ENCODE measurements at places on chromosomes 13 and 19.

DNA sequence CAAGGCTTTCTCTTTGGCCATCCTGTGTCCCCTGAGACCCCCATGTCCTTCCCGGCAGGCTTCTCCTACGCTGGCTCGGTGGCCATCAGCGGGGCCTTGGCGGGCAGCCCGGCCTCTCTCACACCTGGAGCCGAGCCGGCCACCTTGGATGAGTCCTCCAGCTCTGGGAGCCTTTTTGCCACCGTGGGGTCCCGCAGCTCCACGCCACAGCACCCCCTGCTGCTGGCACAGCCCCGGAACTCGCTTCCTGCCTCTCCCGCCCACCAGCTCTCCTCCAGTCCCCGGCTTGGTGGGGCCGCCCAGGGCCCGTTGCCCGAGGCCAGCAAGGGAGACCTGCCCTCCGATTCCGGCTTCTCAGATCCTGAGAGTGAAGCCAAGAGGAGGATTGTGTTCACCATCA is 14.2 kb downstream of the PLEKHJ1 start:
- no peak for DNase-seq

DNA sequence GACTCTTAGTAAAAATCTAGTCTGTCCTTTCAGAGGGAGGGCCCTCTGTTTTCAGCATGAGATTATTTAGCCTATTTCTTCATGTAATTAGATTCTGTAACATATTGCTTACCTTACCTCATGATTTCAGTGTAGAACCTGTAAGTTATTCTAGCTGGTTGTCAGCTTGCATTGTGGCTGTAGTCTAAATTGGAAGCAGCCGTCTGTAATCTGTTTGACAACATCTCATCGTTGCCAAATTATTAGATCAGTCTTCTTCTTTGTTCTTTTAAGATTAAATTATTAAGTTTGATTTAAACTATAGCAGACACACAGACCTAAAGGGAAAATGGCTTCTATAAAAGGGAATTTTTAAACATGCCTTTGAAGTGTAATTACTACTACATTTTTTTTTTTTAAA is 34.8 kb downstream of the SLAIN1 start:
- DNase-seq, result no peak

DNA sequence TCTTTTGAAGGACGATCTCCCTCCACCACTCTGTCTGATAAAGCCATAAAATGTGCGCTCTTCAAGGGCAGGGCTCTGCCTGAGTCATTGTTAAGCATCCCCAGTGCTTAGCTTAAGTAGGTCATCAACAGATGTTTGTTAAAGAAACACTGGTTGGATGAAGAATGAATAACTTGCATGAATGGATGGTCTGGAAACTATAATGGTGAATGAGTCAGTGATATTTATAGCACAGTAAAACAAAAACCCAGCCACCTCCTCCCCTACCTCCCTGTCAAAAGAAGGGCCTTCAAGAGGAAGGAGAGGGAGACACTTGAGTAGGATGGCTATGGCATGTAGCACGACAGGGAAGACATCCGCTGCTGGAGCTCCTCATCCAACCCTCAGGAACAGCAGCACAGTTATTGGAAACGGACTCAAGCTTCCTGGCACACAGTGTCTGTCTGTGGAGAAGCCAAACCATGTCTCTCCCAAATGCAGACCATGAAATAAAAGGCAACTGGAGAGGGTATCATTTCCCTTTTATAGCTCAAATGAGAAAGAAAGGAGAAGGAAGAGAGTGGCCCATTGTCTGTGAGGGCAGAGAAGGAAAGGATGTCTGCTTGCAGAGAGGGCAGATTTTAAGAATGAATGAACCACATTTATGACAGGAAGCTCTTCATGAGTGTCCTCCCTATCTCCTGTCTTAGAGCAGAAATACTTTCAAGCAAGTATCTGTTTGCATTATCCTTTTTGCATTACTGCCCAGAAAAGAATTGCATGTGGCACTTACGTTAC is 183.5 kb upstream of the UBL3 start:
- peak; percentile 86 for DNase-seq

DNA sequence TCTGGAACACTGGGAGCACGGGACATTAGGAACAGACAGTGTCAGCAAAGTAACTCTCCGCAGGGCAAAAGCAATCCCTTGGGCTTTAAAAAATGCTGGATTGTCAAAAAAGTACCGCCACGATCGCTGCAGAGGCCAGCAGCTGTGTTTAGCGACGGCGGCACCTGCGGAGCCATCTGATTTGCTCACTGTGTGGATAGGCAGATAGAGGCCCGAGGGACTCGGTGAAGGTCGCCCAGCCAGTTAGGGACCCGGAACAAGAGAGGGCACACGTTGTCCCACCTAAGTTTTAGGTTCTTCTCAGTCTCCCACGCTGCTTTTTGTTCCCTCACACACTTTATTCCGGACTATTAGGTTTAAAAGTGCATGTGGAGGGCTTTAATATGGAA is 238.3 kb downstream of the TEX29 start:
- DNase-seq, result no peak

GRCh38 chr13:98506728-98507230 is 70.1 kb downstream of the STK24 start:
- DNase-seq, result no peak

GRCh38 chr13:77423296-77423695 is 96.4 kb upstream of the MYCBP2 start:
- DNase-seq, result no peak

GRCh38 chr13:25064396-25064795 is 31.5 kb upstream of the PABPC3 start:
- DNase-seq, result no peak

DNA sequence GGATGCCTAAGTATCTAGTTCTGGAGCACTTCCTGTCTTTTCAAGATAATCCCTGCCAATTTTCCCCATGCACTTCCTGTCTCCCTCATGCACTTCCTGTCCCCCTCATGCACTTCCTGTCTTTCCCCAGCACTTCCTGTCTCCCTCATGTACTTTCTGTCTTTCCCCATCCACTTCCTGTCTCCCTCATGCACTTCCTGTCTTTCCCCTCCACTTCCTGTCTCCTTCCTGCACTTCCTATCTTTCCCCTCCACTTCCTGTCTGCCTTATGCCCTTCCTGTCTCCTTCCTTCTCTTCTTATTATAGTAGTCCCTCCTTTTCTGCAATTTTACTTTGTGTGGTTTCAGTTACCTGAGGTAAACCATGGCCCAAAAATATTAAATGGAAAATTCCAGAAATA is 3.0 kb upstream of the TNNT1 start:
- DNase-seq, result no peak

DNA sequence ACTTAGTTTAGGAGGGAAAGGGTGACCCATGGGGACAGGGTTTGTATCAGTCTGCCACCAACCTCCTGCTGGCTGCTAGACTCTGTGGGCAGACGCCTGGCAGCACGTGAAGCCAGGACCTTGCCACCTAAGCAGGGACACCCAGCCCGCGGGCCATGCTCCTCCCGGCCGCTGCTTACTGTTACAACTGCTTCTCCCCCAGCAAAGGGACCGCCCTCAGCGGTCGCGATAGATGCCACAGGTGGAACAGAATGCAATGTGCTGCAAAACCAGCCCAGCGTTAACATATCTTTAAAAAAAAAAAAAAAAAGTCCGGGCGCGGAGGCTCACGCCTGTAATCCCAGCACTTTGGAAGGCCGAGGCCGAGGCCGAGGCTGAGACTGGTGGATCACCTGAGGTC is 1.9 kb upstream of the RHPN2 start:
- no peak for DNase-seq

- no peak for DNase-seq
These were observed 80.6 kb upstream of the CLDN10 start for GRCh38 chr13:95471960-95472359.

DNA sequence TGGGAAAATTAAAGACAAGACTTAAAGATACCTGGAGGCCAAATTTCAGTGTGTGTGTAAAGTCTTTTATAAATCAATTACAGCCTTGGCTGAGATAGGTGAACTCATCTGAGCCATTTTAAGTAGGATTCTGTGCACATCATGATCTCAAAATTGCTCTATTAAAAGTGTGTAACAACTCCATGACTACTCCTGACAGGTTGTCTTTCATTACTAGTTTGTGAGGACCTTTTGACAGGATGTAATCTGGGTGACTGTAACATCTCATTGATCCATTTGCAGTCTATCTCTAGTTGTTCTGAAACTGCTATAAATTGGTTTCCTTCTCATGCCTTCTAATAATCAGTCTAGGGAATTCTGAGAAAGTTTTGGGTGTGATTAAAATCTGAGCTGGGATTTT is 753.3 kb downstream of the SLITRK5 start:
- no peak for DNase-seq

DNA sequence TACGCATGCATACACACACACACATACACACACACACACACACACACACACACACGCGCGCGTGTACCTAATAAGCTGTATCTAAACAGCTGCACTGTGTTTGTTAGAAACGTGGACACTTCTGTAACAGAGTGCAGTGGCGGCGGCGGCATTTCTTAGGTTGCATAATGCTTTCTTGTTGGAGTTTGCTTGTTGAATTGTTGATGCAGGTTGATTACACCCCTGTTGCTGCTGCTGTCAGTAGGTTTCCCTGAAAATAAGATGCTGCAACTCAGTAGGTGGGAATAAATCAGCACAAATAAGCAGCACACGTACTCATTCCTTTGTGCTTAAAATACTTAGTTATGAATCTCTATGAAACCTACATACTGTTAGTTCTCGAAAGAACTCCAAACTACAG is 479.2 kb downstream of the LIG4 start:
- no peak for DNase-seq

DNA sequence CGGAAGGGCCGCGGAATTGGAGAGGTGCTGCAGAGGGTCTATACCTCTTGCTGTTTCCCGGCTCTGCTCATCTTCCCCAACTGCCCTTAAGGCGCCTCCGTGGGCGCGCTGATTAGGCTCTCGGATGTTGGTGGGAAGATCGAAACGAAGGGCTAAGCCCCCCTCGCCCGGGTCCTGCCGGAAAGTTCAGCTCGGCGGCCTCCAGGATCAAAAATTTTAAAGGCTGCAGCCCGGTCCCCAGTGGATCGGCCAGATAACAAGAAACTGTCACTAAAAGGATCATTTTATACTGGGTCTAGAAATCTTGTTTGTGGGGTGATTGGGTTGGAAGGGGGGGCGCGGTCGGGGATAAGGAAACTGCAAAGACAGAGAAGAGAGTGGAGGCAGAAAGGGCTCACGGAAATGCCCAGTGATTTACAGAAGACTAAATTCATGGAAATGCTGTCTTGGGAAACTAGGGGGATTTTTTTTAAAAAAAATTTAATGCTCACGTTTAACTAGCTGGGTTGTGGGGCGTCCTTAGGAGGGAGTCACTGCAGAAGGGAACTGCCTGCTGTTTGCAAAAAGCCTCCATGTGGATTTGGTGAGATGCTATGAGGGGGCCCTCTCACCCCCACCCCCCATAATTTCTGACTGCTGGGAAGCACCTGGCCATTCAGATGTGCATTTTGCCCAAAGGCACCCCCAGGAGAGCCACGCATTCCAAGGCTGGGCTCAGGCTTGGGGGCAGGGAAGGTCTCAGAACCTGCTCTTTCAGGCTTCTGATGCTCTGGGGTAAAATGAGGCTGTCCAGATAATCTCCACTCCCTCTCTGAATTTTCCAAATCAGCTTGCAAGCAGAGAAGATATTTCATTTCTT is 7.7 kb downstream of the CDX2 start:
- DNase-seq, result no peak

- DNase-seq, result no peak
These were observed 88.9 kb downstream of the TSHZ3 start for GRCh38 chr19:31260171-31260933.

- DNase-seq, result no peak
These were observed 675.3 kb downstream of the DIAPH3 start for GRCh38 chr13:59488436-59488835.

- no peak for DNase-seq
These were observed 12.8 kb downstream of the STX10 start for GRCh38 chr19:13137290-13137794.

DNA sequence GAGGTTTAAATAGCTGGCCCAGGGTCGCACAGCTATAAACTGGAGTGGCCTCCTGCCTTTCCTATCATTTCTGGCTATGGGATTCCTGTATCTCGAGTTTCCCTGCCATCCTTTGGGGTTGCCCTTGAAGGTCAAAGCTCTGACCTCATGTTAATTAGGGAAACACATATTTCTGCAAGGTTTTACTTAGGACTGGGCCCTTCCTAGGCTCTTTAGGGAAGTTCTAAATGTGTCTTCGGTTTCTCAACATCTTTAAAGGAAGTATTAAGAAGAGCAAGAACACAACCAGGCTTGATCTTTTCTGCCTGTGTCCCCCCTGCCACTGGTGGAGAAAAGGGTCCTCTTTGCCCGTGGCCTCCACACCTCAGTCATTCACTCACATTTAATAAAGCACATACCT is 10.8 kb downstream of the LCP1 start:
- DNase-seq, result no peak

DNA sequence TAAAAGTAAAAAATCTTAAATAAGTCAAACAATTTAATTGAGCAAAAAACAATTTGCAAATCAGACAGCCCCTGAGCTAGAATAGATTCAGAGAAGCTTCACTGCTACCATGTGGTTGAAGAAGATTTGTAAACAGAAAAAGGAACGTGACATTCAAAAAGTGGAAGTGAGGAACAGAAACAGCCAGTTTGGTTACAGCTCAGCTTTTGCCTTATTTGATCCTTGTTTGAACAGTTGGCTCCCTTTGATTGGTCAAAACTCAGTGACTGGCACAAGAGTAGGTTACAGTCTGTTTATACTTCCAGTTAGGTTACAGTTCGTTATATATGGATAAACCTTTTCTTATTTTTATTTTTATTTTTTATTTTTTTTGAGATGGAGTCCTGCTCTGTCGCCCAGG is 5.8 kb downstream of the ZNF221 start:
- DNase-seq, result no peak

DNA sequence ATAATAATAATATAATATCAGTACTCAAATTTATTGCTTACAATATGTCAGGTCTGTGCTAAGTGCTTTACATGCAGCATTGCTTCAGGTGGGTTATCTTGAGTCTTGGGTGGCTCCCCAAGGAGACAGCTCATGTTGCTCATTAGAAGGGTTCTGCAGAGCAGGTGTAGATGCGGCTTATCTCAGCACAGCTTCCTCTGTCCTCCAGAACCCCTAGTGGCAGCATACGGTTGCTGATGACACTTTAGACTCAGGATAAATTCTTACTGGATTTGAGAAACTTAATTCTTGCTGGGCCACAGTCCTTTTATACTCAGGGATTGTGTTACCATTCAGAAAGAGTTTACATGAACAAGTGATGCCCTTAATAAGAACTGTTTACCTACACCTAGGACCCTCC is 8.9 kb downstream of the COG3 start:
- DNase-seq, result no peak

DNA sequence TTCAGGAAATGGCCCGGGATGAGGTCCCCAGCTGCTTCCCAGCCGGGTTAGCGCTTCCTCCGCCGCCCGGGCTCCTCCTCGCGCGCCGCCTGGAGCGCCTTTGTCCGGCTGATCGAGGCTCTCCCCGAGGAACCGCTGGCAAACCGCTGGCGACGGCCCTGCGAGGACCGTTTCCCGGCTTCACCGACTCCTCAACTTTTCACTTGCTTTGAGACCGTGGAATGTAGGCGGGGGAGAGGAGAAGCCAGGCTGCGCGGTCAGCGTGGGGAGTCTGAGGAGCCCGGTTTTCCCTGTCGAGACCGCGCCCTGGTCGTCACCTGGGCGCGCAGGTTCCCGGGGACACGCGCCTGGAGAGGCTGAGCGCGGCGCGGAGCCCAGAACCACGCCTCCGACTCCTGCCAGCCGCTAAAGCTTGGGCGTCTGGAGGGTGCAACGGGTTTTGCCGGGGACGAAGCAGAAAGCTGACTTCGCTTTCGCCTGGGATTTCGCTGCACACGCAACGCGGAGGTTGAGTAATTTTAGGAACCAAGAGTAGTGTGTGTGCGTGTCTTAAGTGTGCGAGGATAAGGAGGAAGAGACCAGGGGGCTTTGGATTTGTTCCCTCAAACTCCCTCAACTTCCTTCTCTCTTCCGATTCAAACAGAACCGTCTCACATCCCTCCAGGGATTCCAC is 7.3 kb upstream of the DGKH start:
- DNase-seq, result peak; percentile 28

- no peak for DNase-seq
These were observed 288.0 kb upstream of the MAB21L1 start for GRCh38 chr13:35764326-35765015.
